ENCODE measurements at places on chromosomes 4 and X.

- peak; percentile 32 for DNase-seq
These were observed 569.3 kb upstream of the DIPK2B start for GRCh38 chrX:45769761-45770582.

DNA sequence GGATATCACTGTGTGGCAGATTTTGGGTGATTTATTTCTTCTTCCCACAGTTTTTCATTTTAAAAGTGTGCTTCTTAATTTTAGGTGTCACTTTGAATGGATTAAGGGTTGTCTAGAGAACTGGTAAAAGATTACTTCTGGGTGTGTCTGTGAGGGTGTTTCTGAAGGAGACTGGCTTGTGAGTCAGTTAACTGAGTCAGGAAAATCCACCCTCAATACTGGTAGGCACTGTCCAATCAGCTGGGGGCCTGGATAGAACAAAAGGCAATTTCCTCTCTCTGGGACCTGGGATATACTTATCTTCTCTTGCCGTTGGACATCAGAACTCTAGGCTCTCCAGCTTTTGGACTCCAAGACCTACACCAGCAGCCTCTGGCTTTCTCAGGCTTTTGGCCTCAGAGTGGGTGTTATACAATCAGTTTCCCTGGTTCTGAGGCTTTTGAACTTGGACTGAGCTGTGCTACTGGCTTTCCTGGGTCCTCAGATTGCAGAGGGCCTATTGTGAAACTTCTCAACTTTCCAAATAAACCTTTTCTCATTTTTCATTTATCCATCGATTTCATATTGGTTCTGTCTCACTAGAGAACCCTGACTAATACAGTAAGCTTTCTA is 413.1 kb downstream of the GBA3 start:
- no peak for DNase-seq

- peak; percentile 28 for DNase-seq
These were observed at the start of gene CXXC4 for GRCh38 chr4:104494822-104495559. CXXC4 (minus strand) TSS chr4:104494894; CDS start chr4:104491802, 3,092 bp downstream.

DNA sequence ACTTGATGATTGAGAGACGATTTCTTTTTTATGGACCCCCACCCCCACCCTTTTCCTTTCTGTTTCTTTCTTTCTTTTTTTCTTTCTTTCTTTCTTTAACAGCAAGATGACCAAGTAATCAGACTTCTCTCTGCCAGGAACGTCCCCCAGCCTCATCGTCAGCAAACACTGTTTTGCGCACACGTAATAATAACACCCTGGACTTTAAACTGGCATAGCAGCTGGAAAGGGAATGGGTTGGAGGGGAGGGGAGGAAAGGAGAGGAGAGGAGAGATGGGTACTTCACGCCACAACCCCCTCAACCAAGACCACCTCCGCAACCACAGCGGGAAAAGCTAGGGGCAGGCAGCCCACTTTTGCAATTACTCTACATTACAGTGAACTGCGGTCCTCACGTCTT is 1.1 kb downstream of the GABRA2 start:
- DNase-seq, result no peak

DNA sequence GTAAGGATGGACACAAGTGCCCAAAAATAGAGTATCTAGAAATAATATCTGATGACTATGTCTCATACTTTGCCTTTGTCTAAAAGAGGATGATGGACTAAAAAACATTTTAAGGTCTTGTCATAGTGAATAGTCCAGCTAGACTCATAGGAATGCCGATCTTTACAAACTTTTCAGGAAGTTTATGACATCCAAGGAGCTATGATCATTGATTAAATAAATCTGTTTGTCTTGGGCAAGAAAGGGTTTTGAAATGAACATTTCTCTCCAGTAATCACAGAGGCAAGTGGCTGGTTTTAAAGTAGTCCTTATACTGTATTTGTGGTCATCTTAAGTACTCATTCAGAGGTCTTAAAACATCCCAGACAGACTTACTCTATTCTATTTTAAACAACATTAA is 109.8 kb downstream of the MAPK10 start:
- no peak for DNase-seq

DNA sequence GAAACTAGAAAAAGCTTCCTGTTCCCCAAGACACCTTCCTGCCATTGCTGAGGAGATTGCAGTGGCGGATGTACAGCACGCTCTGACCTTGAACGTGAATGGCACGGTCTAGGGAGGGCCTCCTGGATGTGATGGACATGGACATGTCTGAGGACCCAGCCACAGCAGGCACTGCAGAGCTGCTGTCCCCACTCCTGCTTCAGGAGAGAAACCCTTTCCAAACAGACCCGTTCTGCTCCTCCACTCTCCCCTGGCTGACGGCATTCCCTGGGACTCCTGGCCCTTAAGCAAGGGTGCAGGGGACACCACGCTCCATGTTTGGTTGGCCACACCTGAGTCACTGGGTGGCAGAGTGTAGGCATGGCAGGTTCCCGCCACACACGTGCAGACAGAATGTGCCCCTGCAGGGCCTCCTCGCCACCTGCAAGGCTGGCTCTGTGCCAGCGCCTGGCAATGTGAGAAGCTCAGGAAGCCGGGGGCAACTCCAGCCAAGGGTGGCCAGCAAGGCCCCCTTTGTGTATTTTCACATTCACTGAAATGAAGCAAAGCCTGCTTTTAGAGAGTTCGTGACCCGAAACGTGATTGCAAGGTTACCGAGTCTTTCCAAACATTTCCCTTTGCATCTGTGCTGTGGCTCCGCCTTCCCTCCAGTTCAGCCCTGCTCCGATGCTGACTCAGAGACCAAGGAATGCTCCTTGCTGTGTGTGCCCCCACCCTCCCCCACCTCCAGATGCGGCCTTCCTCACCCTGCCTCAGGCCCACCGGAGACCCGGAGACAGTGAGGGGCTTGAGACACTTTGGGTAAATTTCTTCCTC is 46.1 kb downstream of the HTRA3 start:
- no peak for DNase-seq

- no peak for DNase-seq
These were observed 159.3 kb upstream of the LCORL start for GRCh38 chr4:18180892-18181291.

GRCh38 chr4:135840781-135841180 is 1639.2 kb upstream of the PABPC4L start:
- no peak for DNase-seq

DNA sequence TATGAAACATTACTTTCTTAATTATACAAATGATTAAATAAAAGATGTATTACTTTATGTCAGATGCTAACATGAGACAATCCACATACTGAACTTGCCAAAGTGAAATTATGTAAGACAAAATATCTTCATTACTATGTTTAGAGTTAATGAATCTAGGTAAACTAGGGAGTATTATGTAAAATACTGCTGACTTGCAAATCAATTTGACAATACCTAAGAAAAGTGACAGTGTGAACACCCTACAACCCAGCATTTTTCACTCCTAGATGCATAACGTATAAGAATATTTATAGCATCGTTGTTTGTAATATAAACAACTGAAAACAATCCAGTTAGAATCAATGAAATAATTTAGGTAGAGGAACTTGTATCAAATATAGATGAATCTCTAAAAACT is 546.3 kb downstream of the MAGEB5 start:
- DNase-seq, result no peak

DNA sequence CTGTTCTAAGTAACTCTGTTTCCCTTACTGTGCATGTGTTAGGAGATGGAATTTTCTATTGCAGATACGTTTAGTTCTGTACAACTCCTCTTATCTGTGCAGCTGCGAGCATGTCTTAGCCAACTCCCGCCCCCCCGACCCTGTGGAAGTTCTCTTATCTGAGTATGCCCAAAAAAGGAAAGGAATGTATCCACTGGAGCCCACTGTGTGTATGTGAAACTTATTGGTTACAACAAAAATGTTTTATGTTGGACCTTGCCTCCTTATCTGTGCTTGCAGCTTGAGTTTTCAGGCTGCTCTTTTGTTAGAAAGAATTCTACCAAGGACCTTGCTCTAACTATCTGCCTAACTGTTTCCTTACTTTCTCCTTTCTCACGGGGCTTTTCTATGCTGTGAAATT is 24.2 kb upstream of the DCAF8L2 start:
- DNase-seq, result no peak

DNA sequence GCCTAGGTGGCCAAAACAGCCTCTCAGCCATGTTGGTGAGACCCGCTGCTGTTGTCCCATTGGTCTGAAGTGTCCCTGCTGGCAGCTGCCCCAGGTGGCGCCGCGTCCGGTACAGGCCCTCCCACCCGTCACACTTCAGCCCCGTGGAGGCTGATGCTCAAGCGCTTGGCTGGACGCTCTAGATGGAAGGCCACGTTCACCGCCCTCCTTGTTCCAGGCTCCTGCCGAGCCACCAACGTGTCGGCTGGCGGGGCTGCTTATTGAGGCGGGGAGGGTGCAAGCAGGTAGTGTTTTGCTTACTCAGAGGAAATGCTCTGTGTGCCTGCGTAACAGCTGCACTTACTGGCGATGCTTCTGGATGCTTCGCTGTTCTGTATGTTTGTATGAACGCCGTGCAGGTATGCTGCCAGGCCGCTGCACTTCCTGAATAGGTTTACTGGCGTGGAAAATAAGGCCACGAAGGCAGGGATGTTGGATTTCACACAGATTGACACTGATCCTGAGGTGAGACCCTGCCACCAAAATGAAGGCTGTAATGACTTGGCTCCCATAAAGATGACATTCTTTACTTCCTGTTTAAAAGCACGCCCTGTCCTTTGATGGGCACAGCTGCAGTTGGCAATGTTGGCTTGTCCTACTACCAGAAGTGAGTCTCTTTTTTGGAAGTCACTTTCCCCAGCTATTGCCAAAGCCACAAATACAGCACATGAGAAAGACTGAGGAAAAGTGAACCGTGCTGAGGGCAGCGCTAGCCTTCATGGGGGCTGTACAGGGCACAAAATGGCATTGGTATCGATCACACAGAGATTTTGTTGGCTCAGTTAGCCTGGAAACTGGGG is 21.0 kb upstream of the CLCN4 start:
- no peak for DNase-seq

- DNase-seq, result no peak
These were observed 16.7 kb downstream of the PAGE4 start for GRCh38 chrX:49845701-49846403.

- DNase-seq, result peak; percentile 25
These were observed 60.4 kb upstream of the TAF9B start for GRCh38 chrX:78199851-78200250.

- DNase-seq, result no peak
These were observed 17.4 kb downstream of the ADGRG4 start for GRCh38 chrX:136318156-136318555.

- no peak for DNase-seq
These were observed 35.3 kb downstream of the RBPJ start for GRCh38 chr4:26356081-26356501.

DNA sequence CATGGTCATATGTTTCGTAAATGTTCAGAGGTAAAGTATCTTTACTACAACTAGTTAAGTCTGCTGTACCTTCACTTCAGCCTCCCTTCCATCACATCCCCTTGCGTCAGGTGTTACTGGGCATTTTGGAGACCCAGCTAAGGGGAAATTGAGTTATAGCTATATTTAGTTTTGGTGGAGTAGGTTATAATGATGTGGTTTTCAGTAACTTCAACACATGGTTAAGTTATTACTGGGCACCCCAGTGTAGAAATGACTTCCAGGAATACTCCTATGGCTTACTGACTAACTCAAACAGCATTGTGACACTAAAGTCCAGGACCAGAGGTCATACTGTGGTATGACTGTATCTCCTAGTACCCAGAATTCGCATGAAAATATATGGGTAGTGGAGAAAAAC is 23.4 kb upstream of the ACSL1 start:
- no peak for DNase-seq

DNA sequence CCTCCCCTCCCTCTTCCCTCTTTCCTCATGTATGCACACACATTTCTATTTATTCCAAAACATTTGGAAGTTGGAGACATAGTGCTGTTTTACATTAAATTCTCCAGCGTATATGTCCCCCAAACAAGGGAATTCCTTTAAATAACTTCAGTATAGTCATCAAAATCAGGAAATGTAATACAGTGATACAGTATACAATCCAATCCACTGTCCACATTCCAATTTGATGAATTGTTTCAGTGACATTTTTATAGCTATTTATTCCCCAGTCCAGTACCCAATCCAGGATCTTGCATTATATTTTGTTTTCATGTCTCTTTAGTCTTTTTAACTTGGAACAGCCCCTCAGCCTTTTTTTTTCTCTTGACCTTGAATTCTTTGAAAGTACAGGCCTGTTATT is 233.0 kb downstream of the DKK2 start:
- no peak for DNase-seq

- no peak for DNase-seq
These were observed at the start of gene FLNA for GRCh38 chrX:154374313-154375155. FLNA (minus strand) TSS chrX:154374634; CDS start chrX:154371245, 3,389 bp downstream.

DNA sequence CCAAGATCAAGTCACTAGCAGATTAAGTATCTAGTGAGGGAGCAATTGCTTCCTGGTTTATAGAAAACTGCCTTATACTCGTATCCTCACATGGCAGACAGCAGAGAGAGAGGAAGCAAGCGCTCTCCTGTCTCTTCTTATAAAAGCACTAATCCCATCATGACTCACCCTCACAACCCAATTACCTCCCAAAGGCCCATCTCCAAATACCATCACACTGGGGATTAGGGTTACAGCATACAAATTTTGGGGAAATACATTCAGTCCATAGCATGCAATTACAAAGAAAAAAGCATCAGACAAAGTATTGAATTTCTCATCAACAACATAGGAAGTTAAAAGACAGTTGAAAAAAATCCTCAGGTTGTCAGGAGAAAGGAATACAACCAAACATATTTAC is 292.6 kb downstream of the IQCM start:
- DNase-seq, result no peak

GRCh38 chr4:10811991-10812390 is 127.4 kb upstream of the CLNK start:
- DNase-seq, result no peak

All from CD4-positive, alpha-beta memory T cell (primary cell).